Fibroblast of lung (primary cell): ENCODE measurements at places on chromosomes 12 and 14. TPM values are rescaled to one million over a fixed set of nuclear protein-coding genes. Genes with fewer than 3 reads are reported as not detected.
A peak's percentile ranks its signal among the peaks of the same experiment; 100 is the strongest.

- peaks cover 25% of the 10 kb centered on the region for H3K4me1 ChIP-seq
- H3K36me3 ChIP-seq = no peaks in the 10 kb centered on the region
- peak overlapping the region; percentile 56 for H3K27ac ChIP-seq
- no peak overlapping the region for H3K4me3 ChIP-seq
- no peaks in the 10 kb centered on the region for H3K27me3 ChIP-seq
Measured at GRCh38 chr12:26786865-26787514, 46.0 kb downstream of the ITPR2 start.

Gene EML5
- total RNA-seq = 0.66 and 0.77 TPM in 2 replicates

GRCh38 chr12:108724054-108724889 is 7.0 kb downstream of the CORO1C start:
- H3K36me3 ChIP-seq = no peaks in the 10 kb centered on the region
- H3K27ac ChIP-seq = peak overlapping the region; percentile 93
- no peaks in the 10 kb centered on the region for H3K27me3 ChIP-seq
- H3K4me1 ChIP-seq = peaks cover 50% of the 10 kb centered on the region
- H3K4me3 ChIP-seq = no peak overlapping the region

Gene PTGER2
- 30.0 and 38.8 TPM in 2 replicates for total RNA-seq

DNA sequence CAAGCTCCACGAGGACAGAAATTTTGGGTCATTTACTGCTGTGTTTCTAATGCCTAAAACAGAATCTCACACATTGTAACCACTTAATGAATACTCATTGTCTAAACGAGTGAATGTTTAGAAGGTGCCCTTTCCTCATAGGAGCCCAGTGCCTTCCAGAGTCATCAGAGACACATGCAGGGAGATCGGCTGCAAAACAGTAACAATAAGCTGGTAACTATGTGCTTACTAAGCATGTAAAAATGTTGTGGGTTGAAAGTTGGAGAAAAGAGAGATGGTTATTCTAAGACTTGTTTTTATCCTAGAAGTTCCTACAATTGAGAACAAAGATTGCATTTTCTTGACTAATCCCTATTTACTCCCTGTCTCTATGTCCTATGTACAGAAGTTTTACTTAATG is 7.4 kb downstream of the TESPA1 start:
- H3K4me3 ChIP-seq = no peak overlapping the region
- H3K36me3 ChIP-seq = no peaks in the 10 kb centered on the region
- peak; percentile 87 for DNase-seq
- H3K4me1 ChIP-seq = no peaks in the 10 kb centered on the region
- H3K27me3 ChIP-seq = no peaks in the 10 kb centered on the region
- no peak overlapping the region for H3K27ac ChIP-seq

Gene LMO3
- under 0.01 and 0.50 TPM in 2 replicates for total RNA-seq

DNA sequence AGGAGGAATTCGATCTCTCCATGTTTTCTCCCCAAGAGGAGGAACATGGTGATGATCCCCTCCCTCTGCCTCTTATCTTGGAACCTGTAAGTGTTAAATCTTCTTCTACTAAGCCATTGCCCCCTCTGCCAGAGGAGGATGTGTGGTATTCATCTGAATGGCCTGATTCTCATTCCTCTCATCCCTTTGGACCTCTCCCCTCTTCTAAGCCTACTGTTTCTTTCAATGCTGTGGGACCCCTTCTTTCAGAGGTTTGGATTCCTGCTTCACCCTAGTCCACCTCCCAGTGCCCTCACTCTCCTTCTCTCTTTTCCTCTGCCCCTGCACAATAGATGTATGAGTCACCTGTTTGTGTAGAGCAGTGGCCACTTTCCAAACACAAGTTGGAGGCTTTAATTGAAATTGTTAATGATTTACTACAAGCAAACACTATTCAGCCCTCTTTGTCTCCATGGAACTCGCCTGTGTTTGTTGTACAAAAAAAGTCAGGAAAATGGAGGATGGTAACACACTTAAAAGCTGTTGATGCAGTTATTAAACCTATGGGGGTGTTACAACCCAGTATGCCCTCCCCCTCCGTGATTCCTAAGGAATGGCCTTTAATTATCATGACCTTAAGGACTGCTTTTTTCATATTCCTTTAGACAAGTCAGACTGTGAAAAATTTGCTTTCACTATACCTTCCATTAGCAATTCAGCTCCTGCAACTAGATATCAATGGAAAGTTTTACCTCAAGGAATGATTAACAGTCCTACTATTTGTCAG is 192.1 kb upstream of the ALG10B start:
- no peak for DNase-seq
- H3K36me3 ChIP-seq = no peaks in the 10 kb centered on the region
- no peaks in the 10 kb centered on the region for H3K27me3 ChIP-seq

DNA sequence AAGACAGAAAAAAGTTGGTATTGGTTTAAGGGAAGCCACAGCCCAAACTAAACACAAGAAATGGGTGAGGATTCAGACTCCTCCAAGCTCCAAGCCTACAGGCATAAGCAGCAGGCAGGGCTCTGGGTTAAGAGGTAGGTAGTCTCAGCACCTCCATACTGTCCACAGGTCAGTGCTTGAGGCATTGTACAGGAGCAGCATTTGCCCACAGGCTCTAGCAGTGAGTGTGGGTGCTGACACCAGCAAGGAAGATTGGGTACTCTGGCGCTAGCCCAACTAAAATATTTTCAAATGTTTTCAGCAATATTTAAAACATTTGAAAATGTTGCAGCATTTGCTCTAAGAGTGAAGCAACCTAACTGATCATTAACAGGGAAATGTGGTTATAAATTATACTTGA is 33.1 kb downstream of the FERMT2 start:
- DNase-seq = peak; percentile 53
- peaks cover 22% of the 10 kb centered on the region for H3K4me1 ChIP-seq
- H3K27ac ChIP-seq = no peak overlapping the region

Gene TMEM233
- under 0.01 TPM in 2 replicates for total RNA-seq

Gene WBP11
- total RNA-seq = 8.0 and 10.6 TPM in 2 replicates

DNA sequence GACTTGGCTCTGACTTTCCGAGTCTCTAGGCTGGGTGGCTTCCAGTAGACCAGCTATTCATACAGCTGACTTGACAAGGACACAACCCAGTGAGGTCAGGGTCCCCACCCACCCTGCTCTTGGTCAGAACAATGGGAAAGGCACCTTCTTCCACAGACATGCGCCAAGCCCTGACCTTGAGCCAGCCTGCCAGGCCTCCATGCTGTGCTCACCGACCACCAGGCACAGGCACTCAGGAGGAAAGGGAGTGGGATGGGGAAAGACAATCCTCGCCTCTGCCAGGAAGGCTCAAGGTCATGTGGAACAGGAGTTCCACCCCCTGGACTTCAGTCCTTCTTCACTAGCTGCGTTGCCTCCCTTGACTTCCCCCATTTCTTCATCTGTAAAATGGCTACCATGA is 31.4 kb downstream of the GALNT16 start:
- no peak overlapping the region for H3K27ac ChIP-seq
- no peak overlapping the region for H3K4me3 ChIP-seq
- no peaks in the 10 kb centered on the region for H3K36me3 ChIP-seq
- DNase-seq = no peak
- peaks cover 3% of the 10 kb centered on the region for H3K4me1 ChIP-seq

Gene HOXC11
- total RNA-seq = not detected in 2 replicates

DNA sequence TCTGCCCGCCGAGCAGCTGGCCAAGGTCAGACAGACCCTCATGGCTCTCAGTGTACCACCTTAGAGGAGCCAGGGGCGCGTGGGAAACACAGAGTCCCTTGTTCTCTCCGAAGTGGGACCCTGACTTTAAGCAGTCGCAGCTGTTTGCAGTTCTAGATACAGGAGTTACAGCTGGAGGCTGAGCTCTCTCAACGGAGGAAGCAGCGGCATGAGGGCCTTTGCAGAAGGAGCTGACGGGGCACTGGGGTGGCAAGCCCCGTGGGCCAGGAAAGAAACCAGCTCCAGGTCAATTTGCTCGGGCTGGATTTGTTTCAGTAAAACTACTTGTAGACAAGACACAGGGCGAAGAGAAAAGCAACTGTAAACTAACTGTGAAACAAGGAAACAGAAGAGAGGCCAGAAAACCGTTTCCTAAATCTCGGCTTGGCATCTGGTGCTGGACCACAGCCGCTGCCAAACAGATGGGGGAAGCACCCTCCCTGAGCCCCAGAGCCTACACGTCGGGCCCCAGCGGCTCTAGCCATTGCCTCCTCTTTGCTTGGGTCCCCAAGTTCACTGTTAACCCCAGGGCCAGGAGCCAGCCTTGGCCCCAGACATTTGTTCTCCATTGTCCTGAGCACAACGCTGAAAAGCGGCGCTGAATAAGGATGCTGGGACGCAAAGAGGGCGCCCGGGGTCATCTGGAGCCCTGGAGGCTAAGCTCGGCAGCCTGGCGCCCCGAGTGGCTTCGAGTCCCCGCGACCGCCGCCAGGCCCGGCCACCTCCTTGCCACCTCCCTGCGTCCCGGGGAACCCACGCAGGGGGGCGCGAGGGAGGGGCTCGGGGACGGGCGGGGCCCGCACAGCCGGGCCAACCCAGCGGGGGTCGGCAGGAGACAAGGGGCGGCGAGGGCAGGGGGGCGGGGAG is 914 bp upstream of the PACS2 start:
- H3K27ac ChIP-seq = peak overlapping the region; percentile 44
- no peaks in the 10 kb centered on the region for H3K36me3 ChIP-seq
- H3K27me3 ChIP-seq = no peaks in the 10 kb centered on the region
- peak overlapping the region; percentile 57 for H3K4me3 ChIP-seq
- H3K4me1 ChIP-seq = peaks cover 16% of the 10 kb centered on the region
- no peak for DNase-seq

- H3K4me1 ChIP-seq = peaks cover 6% of the 10 kb centered on the region
- peak overlapping the region; percentile 43 for H3K27ac ChIP-seq
- no peaks in the 10 kb centered on the region for H3K27me3 ChIP-seq
- no peak overlapping the region for H3K4me3 ChIP-seq
Measured at GRCh38 chr14:104872469-104873341, 7.6 kb downstream of the CEP170B start.

DNA sequence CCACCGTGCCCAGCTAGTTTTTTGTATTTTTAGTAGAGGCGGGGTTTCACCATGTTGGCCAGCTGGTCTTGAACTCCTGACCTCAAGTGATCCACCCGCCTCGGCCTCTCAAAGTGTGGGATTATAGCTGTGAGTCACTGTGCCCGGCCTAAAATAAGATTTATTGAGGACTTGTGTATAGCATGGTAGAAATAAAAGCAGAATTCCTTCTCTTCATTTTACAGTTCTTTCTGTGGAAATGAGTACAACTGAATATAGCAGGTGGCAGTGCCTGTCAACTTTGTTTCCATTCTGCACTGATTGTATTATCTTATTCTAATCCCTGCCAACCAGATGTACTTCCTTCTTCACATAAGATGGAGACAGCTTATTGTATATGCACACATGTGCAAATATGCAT is 41.0 kb downstream of the DIP2B start:
- H3K27ac ChIP-seq = no peak overlapping the region
- no peak overlapping the region for H3K4me3 ChIP-seq
- no peak for DNase-seq
- H3K36me3 ChIP-seq = no peaks in the 10 kb centered on the region
- H3K27me3 ChIP-seq = no peaks in the 10 kb centered on the region
